ENCODE measurements at places on chromosomes 11 and 22.

DNA sequence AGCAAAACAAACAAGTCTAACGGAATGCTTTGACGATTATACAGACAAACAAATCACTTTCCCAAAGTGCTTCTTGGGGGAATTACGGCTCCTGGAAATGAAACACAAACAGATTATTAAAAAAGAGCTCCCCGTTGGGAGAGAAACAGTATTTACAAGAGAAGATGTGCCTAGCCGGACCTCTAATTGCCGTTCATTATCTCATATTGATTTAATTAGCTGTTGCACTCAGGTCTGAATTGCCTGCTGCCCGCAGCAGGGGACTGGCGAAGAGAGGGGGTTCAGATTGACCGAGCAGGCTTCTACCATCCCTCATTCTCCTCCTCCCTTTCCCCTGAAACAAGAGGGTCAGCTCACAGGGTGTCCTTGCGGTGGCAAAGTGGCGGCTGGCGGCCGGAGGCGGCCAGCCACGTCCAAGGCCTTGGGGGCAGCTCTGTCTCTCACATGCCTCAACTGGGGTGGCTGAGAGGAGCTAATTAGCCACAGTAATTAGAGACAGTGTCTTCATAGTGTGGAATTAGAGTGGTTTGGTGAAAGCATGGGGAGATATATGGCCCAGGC is 295.1 kb downstream of the MIAT start:
- no peak for DNase-seq

GRCh38 chr11:15185021-15185420 is 70.3 kb downstream of the INSC start:
- DNase-seq: no peak

DNA sequence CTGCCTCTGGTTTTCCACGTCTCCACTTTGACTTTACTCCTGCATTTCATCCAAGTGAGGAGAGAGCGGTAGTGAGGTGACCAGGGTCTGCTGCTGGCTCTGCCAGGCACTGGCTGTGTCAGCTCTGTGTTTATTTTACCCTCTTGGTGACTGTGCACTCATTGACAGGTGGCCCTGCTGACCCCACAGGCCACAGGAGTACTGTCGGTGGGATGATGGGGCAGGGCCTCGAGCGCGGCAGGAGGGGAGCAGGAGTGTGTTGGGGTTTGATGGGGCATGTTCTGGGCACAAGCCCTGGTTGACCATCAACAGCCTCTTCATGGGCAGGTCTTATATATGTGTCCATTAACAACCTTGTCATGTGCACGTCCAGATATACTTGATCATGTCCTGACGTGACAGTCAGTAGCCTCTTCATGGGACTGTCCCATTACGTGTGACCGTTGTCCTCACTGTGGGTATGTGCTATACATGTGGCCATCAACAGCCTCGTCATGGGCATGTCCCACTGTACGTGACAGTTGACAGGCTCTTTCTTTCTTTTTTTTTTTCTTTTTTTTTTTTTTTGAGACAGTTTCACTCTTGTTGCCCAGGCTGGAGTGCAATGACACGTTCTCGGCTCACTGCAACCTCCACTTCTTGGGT is 31.4 kb upstream of the ACR start:
- no peak for DNase-seq

DNA sequence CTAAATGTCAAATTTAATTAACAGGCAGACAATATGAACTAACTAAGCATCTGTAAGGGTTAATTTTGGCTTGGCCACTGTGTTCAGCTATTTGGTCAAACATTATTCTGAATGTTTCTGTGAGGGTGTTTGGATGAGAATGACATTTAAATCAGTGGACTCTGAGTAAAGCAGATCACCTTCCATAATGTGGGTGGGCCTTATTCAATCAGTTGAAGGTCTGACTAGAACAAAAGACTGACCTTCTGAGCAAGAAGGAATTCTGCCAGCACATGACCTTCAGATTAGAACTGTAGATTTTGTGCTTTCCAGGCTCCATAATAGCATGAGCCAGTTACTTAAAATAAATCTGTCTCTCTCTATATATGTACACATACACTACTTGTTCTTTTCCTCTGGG is 12.0 kb upstream of the EED start:
- DNase-seq: no peak

- DNase-seq: no peak
Measured at GRCh38 chr11:10454878-10455631, at the start of gene AMPD3. Gene AMPD3, plus strand, starts transcription at chr11:10455264. Its CDS starts 6,256 bp downstream, at chr11:10461520.

- no peak for DNase-seq
Measured at GRCh38 chr11:14645985-14646900, 2.6 kb downstream of the PDE3B start.

DNA sequence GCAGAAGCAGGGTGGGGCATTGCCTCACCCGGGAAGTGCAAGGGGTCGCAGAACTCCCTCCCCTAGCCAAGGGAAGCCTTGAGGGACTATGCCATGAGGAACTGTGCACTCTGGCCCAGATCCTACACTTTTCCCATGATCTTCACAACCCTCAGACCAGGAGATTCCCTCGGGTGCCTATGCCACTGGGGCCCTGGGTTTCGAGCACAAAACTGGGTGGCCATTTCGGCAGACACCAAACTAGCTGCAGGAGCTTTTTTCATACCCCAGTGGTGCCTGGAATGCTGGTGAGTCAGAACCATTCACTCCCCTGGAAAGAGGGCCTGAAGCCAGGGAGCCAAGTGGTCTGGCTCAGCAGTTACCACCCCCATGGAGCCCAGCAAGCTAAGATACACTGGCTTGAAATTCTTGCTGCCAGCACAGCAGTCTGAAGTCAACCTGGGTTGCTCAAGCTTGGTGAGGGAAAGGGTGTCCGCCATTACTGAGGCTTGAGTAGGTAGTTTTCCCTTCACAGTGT is 573.7 kb upstream of the ANO3 start:
- no peak for DNase-seq

- DNase-seq: no peak
Measured at GRCh38 chr11:876545-876944, 33.9 kb downstream of the TSPAN4 start.

GRCh38 chr11:61194169-61194671 is 9.1 kb upstream of the PGA3 start:
- no peak for DNase-seq

DNA sequence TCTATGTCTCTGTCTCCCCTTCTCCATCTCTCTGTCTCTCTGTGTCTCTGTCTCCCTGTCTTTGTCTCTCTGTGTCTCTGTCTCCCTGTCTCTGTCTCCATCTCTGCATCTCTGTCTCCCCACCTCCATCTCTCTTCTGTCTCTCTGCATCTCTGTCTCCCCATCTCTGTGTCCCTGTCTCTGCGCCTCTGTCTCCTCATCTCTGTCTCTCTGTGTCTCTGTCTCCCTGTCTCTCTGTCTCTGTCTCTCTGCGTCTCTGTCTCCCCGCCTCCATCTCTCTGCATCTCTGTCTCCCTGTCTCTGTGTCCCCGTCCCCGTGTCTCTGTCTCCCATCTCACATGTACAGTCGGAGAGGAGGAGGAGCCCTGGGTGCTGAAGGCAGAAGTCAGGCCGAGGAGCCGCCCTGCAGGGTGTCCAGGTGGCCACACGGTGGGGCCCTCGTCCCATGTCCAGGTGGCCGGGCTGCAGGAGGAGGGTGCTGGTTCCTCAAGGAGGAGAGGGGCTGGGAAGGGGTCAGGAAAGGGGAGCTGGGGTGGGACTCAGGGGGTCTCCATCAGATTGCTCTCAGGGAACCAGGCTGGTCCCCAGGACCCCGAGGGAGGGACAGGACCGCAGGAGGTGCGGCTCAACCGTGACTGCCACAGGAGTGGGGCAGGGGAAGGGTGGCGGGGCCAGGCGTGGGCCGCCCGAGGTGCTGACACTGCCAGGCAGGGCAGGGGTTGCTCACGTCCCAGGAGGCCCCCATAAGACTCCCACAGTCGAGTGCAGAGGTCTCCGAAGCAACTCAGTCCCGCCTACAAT is 25.6 kb upstream of the TH start:
- no peak for DNase-seq

DNA sequence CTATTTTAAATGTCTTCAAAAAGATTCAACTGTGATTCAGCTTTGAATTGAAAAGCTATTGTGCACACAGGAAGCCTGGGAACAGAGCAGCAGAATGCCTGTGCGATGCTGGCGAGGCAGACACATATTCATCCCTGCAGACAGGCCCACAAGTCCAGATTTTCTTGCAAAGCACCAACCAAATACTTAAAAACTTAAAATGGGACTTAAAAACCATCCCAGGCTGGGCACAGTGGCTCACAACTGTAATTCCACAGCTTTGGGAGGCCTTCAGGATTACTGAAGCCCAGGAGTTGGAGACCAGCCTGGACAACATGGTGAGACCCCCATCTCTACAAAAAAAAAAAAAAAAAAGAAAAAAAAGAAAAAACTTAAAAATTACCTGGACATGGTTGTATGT is 122.6 kb upstream of the SERPIND1 start:
- no peak for DNase-seq

DNA sequence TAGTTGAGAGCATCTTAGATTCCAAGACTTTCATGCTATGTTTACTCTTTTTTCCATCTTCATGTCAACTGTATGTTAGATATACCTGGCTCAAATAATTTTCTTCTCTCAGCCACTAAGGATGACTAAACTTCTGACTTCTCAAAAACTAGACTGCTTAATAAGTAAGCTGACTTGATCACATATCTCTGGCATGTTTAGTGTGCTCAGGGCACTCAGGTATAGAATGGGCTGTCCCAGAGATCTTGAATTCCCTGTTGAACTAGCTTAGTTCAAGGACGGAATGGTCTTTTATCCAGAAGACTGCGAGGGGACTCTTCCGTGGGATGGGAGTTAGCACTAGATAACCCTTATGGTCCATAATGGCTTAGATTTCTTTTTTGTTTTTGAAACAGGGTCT is 13.0 kb downstream of the NEU3 start:
- DNase-seq: no peak

DNA sequence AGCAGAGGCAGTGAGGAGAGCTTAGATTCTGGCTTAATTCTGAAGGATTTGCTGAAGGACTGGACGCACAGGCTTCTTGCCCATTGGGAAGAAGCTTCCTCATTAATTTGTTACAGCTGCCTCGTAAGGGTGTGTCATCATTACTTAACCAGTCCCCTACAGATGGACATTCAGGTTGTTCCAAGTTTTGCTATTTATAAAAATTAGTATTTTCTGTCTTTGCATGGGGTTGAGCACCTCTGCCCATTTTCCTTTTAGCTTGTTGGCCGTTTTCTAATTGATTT is 38.1 kb downstream of the CAPN1 start:
- DNase-seq: no peak

DNA sequence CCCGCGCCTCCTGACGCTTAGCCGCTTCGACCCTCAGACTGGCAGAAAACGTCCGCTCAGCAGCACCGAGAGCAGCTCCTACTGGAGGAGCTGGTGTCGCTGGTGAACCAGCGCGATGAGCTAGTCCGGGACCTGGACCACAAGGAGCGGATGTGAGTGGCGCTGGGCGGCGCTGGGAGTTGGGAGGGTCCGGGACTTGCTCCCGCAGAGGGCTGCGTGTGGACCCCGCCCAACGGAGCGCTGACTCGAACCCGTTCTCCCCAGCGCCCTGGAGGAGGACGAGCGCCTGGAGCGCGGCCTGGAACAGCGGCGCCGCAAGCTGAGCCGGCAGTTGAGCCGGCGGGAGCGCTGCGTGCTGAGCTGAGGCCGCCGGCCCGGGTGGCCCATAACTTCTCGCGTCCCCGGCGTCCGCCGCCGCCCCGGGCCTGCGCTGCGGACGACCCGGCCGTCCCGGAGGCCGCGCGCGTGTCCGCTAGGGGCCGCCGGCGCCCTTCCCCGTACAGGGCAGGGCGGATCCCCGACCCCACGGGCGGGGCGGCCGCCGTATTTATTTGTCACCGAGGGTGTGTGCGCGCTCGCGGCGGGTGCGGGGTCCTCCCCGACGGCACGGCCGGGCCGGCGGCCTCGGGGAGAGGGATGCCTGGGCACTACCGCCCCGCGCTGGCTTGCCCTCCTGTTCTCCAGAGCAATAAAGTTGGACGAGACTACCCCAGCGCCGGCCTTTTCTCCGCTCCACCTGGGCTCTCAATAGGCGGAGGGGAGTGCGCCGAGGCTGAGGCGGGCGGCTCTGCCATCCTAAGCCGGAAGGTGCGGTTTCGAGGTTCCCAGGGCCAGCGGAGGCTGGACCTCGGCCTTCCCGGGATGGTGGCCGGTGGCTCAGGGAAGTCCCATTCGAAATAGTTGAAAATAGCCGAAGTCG is 3.4 kb downstream of the KCNK7 start:
- no peak for DNase-seq

- no peak for DNase-seq
Measured at GRCh38 chr11:125211191-125211947, 46.8 kb downstream of the PKNOX2 start.

DNA sequence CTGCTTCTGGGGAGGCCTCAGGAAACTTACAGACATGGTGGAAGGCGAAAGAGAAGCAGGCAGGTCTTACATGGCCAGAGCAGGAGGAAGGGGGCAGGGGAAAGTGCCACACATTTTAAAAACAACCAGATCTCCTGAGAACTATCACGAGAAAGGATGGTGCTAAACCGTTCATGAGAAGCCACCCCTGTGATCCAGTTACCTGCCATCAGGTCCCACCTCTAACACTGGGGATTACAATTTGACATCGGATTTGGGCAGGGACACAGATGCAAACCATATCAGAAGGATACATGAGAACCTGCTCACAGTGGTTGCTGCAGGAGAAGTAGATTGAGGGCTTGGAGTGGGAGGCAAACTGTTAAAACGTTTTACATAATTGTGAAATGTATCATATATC is 152.2 kb downstream of the ADAMTS15 start:
- DNase-seq: no peak

- no peak for DNase-seq
Measured at GRCh38 chr11:77542296-77542695, 47.5 kb upstream of the AQP11 start.

DNA sequence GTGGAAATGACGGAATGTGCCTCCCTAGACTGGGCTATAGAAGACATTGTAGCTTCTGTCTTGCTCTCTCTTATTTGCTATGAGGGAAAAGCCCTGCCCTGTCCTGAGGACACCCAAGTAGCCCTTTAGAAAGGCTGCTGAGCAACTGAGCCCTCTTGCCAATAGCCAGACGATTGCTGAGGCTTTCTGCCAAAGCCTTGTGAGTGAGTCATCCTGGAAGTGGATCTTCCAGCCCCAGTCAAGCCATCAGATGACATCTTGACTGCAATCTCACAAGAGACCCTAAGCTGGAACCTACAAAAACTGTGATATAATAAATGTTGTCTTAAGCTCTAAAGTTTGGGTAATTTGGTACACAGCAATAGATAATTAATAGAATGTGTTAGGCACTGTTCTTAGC is 3.9 kb upstream of the TRAF6 start:
- no peak for DNase-seq

GRCh38 chr22:40606306-40606705 is 30.2 kb downstream of the MRTFA start:
- DNase-seq: no peak
